ENCODE measurements at places on chromosomes 5 and 9.
A peak's percentile ranks its signal among the peaks of the same experiment; 100 is the strongest.

GRCh38 chr9:5470122-5470521, 19.8 kb downstream of the CD274 start:
- DNase-seq: no peak

GRCh38 chr5:164560216-164560615, 1054.8 kb downstream of the MAT2B start:
- DNase-seq: no peak

- no peak for DNase-seq
Measured at GRCh38 chr9:124392871-124393460, 22.3 kb downstream of the PSMB7 start.

DNA sequence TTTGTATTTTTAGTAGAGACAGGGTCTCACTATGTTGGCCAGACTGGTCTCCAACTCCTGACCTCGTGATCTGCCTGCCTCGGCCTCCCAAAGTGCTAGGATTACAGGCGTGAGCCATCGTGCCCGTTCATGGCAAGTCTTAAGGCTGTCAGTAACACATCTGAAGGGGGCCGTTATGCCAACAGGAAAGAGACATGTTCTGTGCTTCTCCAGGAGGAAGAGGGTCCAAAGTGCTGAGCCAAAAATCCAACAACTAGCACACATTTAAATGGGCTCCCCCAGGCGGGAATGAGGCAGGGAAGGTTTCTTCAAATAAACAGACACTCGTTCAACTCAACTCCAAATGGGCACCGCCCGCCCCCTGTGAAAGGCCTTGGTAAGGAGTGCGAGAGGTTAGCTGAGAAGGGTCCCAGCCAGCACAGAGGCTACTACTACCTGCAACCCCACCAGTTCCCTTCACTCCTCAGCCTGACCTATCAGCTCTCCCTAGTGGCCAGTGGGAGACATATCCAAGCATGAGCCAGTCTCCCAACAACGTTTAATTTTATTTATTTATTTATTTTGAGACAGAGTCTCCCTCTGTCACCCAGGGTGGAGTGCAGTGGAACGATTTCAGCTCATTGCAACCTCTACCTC, 84.1 kb upstream of the DMRT1 start:
- no peak for DNase-seq

DNA sequence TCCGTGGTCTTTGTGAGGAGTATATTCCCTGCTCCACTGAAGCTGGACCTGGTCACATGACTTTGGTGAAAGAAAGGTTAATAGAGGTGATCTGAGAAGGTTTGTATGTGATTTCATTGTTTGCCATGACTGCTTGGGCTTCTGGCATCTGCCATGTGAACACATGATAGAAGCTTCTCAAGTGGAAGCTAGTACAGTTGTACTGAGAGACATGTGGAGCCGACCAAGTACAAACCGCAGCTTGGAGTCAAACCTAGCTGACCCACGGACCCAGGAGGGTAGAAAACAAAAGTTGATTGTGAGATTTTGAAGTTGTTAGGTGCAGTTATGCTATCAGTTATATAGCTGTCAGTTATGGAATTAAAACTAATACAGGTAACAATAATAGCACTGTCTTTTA, 140.4 kb downstream of the CARTPT start:
- DNase-seq: no peak

- DNase-seq: no peak
Measured at GRCh38 chr5:145378226-145378625, 456.9 kb downstream of the PRELID2 start.

DNA sequence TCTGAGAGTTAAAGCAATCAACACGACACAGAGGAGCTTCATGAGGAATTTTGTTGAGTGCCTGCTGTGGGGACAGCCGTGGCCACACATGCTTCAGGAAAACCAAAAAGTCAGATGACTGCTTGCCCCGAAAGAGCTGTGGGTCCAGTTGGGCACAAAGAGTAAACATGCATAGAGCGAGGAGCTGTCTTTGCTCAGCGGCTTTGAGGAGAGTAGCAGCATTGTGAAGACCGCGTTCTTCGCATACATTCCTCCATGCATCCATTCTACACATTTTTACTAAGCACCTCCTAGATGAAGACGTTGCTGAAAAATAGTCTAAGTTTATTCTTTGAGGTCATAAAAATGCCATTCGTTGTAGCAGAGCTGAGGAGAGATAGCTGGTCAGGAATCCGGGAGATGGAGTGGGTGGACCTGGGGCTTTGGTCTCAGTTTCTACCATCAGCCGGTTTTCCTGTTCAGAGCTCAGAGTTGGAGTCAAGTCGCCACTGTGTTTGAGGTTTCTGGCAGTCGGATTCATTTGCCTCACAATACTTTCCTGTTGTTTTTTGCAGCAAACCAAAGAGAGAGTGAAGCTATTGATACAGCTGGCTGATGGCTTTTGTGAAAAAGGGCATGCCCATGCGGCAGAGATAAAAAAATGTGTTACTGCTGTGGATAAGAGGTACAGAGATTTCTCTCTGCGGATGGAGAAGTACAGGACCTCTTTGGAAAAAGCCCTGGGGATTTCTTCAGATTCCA, 194.5 kb upstream of the OTULINL start:
- no peak for DNase-seq

DNA sequence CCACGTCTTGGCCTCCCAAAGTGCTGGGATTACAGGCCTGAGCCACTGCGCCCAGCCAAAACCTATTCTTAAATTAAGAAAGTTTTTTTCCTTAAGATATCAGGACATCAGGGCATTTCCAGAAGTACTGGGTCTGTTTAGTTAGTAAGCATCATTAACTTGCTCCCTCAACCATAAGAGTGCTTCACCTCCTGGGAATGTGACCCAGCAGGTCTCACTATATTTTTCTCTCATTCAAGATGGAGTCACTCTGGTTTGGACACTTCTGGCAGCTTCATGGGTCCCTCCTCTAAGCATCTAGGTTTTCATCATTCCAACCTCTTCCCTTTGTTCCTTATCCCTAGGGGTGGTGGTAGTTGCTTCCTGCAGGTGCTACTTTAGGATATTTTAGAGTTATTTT, 10.3 kb upstream of the BRD3OS start:
- DNase-seq: no peak

DNA sequence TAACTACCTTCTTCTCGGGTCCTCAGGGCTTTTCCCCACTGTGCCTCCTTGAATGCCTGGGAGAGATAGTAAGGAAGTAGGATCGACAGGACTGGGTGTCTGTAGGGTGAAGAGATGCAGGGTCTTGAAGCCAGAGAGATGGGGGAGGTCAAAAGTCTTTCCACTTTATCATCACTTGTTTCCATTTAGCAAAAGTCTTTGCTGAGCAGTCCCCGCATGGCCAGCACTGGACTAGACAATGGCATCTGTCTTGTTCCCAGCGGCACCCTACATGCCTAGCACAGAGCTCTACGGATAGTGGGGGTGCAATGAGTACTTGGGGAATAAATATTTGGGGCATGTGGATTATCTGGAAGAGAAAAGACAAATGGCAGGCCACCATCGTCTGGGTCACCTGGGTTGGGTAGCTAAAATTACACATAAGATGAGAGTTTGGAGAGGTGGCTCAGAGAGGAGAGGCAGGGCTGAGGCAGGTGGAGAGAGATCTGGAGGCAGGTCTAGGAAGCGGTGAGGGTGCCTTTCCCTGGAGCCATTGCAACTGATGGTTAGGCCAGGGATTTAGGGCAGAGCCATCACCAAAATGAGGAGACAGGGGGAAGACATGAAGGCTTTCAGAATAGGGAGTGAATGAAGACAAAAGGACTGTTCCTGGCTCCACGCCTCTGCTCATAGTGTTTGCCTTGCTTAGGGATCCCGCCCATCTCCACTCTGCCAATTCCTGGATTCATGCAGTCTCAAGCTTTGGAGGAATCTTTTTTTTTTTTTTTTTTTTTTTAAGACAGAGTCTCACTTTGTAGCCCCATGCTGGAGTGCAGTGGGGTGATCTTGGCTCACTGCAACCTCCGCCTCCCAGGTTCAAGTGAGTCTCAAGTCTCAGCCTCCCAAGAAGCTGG, 250.8 kb upstream of the KLF4 start:
- no peak for DNase-seq

DNA sequence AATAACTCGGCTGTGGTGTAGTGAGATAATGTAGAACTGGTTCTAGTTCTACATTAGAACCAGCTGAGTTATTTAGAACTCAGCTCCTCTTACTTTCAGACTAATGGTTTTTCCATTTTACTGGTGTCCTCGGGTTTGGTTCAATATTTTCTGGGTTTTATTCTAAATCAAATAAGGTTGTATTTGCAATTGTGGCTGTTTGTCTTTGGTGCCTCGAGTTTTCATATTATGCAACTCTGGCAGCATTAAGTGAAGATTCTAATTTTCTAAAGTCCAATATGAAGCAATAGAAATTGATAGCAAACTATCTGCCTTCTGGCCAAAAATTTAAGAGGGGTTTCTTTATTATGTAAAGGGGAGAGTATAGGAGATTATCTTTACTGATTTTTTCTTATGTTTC, 19.0 kb downstream of the C6 start:
- no peak for DNase-seq

DNA sequence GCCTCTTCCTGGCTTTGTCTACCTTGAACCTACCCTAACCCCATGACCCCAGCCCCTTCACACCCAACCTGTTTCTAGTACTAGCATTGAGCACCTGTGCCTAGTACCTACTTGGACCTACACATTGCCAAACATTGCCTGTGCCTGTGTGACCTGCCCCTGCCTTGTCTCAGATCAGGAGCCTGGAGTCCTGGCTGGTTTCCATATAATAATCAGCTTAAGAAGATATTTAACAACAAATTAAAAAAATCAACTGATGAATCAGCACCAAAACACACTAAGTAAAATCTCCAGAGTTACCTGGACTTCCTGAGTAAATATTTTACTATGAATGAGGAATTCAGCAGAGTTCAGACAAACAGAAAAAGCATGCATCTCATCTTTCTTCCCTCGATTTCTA, 17.7 kb downstream of the LPAR1 start:
- no peak for DNase-seq

DNA sequence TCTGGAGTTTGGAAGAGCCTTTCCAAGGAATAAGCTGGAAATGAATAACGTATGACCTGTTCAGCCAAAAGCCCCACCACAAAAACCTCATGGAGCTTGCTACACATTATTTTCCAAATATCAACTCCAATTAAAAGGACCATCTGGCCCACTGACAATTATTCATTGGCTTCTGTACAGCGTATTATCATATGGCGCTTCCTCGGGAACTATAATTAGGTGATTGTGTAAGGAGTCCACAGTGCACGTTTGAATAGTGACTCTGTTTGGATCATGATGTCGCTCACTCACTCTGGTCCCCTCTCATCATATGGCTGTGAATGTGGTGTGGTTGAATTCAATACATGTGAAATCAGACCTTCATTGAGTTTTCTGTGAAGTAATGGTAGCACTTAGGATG, 52.1 kb downstream of the GDNF start:
- no peak for DNase-seq

- DNase-seq: peak; percentile 3
Measured at GRCh38 chr5:32076699-32077695, 97.1 kb downstream of the GOLPH3 start.

DNA sequence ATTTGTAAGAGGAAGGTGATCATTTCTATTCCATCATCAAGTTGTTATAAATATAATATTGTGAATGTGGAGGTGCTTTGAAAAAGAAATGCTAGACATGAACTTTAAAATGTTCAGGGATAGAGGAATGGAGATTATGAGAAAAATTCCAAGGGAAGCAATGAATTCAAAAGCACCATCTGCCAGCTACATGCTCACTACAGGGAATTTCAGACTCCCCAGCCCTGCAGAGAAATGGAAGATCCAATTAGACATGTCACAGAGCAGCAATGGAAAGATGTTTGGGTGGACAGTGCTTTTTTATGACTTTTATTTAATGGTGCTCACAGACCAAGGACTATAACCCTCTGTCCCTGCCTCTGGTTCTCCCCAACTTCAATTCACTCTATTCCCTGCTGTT, 209.7 kb downstream of the ESM1 start:
- no peak for DNase-seq

DNA sequence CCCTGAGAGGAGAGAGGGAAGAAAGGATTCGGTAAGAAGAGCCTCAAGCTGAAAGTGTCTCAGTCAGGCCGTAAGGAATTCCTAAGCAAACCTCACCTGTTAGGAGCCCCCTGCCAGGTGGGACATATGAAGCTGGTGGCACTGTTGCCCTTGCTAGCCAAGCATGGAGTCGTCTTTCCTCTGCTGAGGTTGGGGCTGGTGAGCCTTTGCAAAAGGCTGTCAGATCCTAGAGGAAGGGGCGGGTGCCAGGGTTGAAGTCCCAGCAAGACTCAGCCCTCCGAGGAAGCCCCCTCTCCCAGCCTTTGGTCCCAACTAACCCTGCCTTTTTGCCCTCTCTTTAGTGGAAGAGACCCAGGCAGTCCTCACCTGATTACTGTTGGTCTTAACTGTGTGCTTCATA, 5.5 kb upstream of the SMIM32 start:
- no peak for DNase-seq

DNA sequence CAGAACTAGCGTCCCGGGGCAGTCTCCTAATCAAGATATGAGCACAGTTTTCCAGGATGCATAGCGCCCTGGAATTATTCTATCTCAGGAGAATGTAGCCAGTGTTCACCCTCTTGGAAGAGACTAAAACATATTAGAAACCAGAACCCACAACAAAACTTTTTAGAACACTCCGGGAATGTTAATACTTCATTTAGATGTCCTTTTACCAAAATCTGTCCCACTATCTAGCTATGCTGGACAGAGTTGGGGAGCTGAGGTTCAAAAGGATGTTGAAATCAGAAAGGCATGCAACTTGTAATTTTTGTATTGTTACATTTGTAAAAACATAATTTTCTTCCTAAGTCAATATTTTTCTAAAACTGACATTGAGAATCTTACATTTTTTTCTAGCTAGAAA, 386.5 kb upstream of the RFX3 start:
- DNase-seq: no peak

DNA sequence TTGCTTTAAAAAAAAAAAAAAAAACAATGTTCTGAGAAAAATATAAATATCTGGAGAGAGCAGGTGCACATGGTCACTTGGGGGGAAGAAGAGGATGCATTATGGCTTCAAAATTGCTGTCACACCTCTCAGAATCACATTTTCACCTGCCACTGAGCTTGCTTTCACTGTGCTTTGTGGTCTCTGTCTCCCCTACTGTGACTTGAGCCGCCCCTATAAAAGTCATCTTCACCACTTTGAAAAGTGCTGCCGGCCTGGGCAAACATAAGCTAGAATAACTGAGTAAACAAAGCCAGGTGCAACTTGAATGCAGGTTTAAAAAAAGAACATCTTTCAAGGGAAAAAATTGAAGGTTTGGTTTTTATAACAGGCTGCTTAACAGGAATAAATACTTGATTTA, 368.1 kb upstream of the GRIA1 start:
- no peak for DNase-seq

DNA sequence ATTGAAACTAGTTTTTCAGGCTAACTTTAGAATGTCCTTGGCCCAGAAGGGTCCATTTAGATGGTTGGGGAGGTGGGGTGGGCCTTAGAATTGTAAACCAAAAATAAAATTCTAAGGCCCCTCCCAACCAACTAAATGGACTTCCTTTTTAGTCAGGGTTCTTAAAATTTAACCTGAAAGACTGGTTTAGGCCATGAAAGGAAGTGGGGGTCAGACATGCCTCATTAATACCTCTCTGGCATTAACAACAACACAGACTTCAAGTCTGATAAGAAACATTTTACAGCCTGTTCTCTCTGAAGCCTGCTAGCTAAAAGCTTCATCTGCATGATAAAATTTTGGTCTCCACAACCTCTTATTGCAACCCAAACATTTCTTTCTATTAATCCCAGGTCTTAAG, 65.5 kb upstream of the TNC start:
- no peak for DNase-seq

GRCh38 chr9:20664501-20664900, 19.6 kb upstream of the FOCAD start:
- no peak for DNase-seq

Measured in stimulated activated CD4-positive, alpha-beta T cell treated with anti-CD3 and anti-CD28 coated beads, Interleukin-1b, Interleukin-23, amount 100 ng/mL, for 1 hour (primary cell).